ENCODE measurements at places on chromosomes 13 and 19.

GRCh38 chr19:48962849-48963165, 2.3 kb upstream of the FTL start:
- DNase-seq: no peak

GRCh38 chr19:54561840-54562239, 11.8 kb upstream of the LILRA2 start:
- no peak for DNase-seq

GRCh38 chr19:4149518-4150288, 3.7 kb upstream of the CREB3L3 start:
- no peak for DNase-seq

DNA sequence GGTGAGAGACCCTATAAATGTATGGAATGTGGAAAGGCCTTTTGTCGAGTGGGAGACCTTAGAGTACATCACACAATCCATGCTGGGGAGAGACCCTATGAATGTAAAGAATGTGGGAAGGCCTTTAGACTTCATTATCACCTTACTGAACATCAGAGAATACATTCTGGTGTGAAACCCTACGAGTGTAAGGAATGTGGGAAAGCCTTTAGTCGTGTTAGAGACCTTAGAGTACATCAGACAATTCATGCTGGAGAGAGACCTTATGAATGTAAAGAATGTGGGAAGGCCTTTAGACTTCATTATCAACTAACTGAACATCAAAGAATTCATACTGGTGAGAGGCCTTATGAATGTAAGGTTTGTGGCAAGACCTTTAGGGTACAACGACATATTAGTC, 17.1 kb downstream of the ZNF546 start:
- no peak for DNase-seq

- DNase-seq: no peak
These were observed 62.4 kb downstream of the MBNL2 start for GRCh38 chr13:97284558-97284957.

DNA sequence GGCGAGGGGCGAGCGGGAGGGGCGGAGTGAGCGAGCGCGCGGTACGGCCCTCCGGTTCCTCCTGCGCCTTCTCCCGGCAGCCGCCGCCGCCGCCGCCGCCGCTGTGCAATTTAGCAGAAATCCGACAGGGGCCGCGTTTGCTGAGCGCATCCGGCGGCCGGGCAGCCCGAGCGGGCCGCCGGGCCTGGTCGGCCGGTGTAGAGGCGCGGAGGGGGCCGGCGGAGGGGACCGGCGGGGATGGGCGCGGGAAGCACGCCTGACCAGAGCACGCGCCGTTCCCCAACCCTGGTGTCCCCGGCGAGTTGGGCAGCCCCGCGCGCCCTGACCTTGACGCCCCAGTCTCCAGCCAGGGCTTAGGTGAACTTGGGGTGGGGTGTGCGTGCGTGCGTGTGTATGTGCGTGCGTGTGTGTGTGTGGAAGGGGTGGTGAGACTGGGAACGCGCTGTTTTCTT, 144.5 kb upstream of the ZNF536 start:
- no peak for DNase-seq

GRCh38 chr13:48819376-48819775, 156.3 kb upstream of the FNDC3A start:
- DNase-seq: no peak

DNA sequence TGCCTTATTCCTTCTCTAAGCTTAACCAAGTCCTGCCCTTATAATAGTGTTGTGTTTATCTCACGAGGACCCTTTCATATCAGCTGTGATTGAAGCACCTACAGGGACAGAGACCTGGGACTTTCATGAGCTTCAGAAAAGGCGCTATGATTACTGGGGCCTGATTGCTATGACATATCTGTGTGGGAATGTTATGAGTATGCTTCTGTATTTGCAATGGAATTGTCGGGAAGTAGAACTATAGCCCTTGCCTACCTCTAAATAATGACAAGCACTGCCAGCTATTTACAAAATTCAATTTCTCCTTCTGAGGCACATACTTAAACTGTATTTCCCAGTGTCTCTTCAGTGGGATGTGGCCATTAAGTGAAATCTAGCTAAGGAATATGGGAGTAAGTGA, 191.5 kb downstream of the LHFPL6 start:
- DNase-seq: no peak

DNA sequence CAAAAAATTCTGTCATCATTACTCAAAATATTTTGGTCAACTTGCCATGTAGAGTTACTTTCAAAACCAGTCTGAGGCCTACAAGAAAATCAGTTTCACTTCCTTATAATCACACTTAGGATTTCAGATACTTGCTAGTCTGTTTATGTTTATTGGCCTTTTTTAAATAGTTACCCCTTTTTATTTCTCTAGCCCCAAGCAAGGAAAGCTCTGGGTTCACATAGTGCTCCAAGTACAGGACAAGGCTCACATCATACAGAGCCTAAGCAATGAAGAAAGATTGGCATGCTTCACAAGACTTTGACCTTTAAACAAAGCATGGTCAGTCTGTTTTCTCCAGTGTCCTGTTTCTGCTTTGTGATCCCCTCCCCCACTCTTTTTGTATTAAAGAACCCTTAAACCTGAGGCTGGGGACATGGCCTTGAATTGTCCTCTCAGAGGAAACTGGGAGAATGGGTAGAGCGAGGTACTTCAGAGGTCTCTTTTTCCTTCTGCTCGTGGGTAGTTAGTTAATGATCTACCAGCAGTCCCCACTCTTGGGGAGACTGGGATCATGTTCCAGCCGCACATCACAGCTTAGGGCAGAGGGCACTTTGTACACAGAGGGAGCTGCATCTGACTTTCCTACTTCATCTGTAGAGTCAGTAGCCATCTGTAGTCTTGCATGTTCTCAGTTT, 30.7 kb downstream of the CEACAM1 start:
- DNase-seq: no peak

All from activated naive CD8-positive, alpha-beta T cell treated with anti-CD3 and anti-CD28 coated beads, Interleukin-2, amount 50 U/mL, for 16 hours (primary cell).